ENCODE measurements at places on chromosomes 12 and 14.

- no peak for DNase-seq
Observed at GRCh38 chr12:132921685-132922084, 34.3 kb upstream of the CHFR start.

GRCh38 chr14:95918466-95918865 is 41.8 kb downstream of the TUNAR start:
- no peak for DNase-seq

GRCh38 chr14:98705871-98706300 is 566.1 kb downstream of the BCL11B start:
- no peak for DNase-seq

GRCh38 chr14:104577426-104577825 is 2.1 kb upstream of the C14orf180 start:
- no peak for DNase-seq

GRCh38 chr12:52235822-52236361 is 2.8 kb downstream of the KRT7 start:
- no peak for DNase-seq

DNA sequence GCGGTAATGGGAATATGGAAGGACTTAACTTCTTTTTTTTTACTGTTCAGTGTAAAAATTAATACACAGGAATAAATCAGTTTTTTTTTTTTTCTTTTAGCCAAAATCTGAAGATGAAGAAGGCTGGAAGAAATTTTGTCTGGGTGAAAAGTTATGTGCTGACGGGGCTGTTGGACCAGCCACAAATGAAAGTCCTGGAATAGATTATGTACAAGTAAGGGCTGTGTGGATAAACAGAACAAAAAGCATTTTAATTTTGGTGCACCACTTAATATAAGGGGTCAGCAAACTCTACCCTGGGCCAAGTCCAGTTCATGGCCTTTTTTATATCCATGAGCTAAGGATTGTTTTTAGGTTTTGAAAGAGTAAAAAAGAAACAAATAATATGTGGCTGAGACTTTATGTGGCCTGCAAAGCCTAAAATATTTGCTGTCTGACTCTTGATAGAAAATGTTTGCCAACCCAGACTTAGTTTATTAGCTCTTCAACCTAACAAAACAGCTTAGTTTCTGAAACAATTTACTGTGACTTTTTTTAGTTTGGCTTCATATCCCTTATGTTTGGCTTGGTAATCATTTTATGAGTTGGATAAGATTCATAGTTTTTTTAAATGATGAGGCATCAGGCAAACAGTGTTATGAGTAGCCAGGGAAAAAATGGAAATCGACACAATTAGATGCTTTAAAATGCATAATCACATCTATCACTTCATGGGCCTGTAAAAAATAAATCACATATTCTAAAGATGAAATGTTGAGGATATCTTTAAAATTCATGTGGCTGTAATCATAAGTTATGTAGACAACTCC is 8.4 kb downstream of the GEMIN2 start:
- no peak for DNase-seq

- no peak for DNase-seq
Observed at GRCh38 chr12:22228022-22228875, 106.3 kb downstream of the ST8SIA1 start.

GRCh38 chr12:130621696-130622298 is 94.3 kb downstream of the RIMBP2 start:
- no peak for DNase-seq

DNA sequence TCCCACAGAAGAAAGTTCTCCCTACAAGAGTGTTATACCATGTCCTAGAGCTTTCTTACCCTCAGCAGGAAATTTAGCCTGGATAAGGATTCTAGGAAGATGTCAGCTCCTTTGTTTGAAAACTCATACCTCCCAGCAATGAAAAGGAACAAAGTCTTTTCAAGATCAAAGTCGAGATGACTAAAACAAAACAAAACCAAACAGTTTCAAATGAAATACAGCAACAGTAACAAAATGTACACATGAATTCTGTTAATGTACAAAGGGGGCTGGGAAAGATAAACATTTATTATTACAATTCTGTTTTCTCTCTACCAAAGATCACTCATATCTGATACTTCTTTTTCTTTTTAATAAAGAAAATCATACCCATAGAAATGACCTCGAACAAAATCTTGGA is 36.8 kb downstream of the SPX start:
- DNase-seq: no peak

GRCh38 chr14:96086574-96087077 is 47.5 kb downstream of the C14orf132 start:
- DNase-seq: no peak

GRCh38 chr14:42665083-42665482 is 1058.4 kb downstream of the LRFN5 start:
- no peak for DNase-seq

DNA sequence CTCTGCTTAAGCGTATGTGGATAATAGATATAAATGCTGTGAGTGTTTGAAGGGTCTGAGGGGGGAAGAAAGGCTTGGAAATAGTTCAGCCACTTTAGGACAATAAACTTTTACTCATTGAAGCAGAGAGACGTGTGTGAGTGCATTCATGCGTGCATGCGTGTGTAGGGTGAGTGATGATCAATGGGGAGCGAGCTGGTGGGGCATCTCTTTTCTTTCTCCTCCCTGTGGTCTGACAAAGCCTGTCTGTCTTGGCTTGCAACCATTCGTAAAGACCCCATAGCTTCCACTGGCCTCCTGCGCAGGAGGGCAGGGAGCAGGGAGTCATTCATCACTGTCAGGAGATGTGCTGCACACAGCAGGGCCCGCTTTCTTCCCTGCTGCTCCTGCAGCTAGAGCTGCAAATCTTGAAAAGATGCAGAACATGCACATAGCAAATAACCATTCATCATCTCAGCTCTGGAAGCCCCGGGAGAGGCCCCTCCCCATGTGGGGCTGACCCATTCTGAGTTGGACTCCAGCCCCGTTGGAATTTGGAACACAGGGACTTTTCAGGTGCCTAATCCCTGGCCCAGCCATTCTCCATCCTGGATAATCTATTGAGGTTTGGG is 223.2 kb downstream of the PPM1H start:
- DNase-seq: no peak

DNA sequence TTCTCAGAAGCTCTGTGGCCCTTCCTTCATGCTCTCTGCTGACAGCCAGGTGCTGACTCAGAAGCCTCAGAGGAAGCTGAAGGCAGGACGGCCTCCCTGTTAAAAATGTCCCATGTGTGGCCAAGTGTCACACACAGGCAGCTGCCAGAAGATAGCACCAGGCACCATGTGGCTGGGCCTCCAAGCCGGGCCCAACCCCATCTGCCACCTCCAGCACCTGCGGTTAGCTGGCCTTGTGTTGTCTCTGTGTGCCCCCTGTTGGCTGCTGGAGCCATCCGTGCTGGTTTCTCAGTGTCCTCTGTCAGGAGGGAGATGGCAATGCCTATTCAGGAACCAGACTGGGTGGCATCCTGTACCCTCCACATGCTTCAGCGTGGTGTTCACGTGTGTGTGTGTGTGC is 63.2 kb downstream of the TSPAN11 start:
- DNase-seq: no peak

GRCh38 chr12:112686373-112686772 is 105.2 kb upstream of the RPH3A start:
- no peak for DNase-seq

DNA sequence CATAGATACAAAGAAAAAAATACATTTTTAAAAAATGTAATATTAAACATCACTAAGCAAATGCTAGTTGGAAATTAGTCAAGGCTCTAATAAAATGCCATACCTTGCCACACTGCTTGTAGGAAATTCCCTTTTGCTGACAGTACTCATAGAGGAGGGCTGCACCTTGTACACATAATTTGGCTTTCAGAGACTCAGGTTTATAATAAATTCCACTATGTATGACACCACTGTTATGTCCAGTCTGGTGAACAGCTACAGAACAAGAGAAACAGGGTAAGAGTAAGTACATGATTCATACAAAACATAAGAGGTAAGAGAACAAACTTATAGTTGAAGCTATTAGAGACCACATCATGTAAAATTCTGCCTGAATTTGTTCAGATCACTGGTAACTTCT is 10.1 kb downstream of the L2HGDH start:
- DNase-seq: no peak

- no peak for DNase-seq
Observed at GRCh38 chr14:75543253-75543652, 21.0 kb downstream of the BATF start.

DNA sequence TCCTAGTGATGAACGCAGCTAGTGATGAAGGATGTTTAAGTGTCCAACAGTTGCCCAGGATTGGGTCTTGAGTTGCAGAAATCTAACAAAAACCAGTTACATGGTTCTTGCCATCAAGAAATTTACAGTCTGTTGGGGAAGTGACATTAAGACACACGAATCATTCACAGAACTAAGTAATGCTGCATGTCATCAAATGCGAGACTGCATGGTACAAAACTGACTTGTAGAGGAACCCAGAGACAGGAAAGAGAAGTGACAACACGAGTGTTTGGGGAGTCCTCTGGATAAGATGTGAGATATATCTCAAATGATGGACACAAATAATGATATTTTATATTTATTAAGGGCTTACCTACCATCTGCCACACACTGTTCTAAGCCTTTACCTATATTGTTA is 6.1 kb upstream of the SYNE3 start:
- no peak for DNase-seq

DNA sequence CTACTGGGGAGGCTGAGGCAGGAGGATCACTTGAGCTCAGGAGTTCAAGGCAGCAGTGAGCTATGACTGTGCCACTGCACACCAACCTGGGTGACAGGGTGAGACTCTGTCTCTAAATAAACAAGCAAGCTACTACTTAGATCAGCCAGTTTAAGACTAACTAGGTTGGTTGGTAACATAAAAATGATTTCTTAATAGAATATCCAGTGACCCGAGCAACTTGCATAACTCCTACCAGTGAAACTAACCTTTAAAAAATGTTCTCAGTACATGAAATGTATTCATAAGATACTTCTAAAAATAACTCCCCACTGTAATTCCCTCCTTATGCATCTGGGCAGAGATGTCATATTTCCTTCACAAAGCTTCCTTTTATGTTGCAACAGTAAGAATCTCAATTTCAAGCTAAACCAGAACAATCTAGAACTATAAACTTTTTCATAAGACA is 15.9 kb downstream of the TAOK3 start:
- no peak for DNase-seq

GRCh38 chr14:73750531-73750901 is 36.3 kb upstream of the PNMA1 start:
- DNase-seq: no peak

DNA sequence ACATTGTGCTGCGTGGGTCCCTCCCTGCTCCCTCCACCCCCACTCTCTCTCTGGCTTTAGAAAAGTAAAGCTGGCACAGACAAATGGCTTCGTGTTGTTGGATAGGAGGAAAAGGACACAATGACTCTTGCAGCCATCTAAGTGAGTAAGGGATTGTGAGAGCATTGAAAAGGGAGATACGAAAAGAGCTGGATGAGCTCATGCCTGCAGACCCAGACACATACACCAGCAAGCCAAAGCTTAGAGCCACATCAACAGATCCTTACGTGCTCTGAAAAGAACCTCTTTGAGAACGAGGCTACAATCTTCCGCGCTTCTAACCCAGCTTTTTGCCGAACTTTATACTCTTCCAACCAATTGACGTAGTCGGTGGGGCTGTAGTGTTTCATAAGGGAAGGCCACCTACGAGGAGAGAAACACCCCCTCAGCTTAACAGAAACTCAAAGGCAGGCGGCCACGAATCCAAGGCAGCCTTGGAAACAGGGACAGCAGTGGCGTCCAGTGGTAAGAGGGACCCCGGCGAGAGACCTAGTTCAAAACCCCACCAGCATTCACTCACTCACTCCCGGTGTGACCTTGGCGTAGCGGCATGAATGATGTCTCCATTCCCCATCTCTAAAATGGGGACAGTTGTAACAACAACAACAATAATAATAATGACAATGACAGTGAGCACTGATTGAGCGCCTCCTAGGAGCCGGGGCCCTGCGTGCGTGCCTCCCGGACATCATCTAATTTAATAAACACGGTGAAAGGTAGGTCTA is 1.1 kb downstream of the FBXO21 start:
- peak; percentile 2 for DNase-seq

DNA sequence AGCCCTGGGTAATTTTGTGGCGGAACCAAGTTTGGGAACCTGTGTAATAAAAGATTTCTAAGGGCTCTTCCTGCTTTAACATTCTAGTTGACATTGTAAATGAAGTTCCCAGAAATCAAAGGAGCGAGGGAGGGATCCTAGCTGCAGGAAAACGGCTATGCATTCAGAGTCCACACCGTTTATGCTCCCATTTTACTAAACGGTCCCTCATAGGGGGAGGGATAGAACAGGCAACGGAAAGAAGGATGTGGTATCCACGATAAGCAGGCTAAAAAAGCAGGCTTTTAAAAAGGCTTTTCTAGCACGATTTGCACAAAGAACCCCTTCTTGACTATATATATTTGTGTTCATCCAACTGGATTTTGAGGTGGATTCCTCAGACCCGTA is 559 bp downstream of the SYNJ2BP start:
- DNase-seq: no peak

GRCh38 chr12:114769634-114770033 is 85.7 kb upstream of the TBX3 start:
- DNase-seq: no peak

GRCh38 chr14:29316936-29317335 is 550.3 kb downstream of the FOXG1 start:
- no peak for DNase-seq

DNA sequence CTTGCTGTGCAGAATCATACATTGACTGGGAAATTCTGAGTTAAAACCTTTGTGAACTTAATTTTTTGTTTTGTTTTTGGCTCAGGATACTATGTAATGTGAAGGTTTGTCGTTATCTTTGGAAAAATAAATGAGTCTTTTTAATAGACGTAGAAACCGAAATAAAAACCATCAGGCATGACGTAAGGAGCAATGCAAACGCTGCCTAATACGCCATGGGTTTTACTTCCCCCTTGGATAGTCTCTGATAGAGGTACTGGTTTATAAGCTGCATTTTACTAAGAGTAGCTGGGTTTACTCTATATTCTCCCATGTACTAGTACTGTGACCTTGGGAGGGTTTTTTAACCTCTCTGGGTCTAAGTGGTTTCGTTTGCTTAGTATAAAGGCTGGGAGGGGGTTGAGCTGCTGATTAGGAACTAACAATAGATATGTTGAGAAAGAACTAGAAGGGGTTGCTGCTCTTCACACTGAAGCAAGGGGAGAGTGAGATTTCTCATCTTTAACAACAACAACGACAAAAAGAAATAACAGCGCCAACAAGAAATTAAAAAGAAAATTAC is 66.8 kb upstream of the SLCO1C1 start:
- no peak for DNase-seq

GRCh38 chr14:99682809-99683618 is 1.1 kb upstream of the CYP46A1 start:
- peak; percentile 79 for DNase-seq

GRCh38 chr14:78403278-78403815 is 233.2 kb downstream of the NRXN3 start:
- DNase-seq: no peak

DNA sequence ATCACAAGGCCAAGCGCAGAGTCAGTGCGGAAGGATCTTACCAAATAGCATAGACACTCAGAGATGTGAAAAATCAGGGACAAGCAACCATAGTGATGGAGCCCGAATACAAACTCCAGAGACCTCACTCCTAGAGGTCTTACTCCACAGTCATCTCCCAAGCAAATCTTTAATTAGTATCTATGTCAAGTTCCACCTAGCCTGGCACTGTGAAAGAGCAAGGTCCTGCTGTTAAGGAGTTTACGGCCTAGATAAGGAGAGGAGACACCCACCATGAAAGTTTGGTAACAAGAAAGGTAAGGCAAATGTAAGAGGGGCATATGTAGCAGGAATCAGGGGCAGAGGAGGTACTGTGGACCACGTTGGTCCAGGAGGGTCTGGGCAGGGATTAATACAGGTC is 7.4 kb upstream of the PLEKHG6 start:
- DNase-seq: no peak

GRCh38 chr14:104284107-104284592 is 145.8 kb downstream of the KIF26A start:
- no peak for DNase-seq
